ENCODE measurements at places on chromosomes 2 and 18. TPM values are rescaled to one million over a fixed set of nuclear protein-coding genes. Genes with fewer than 3 reads are reported as not detected.

DNA sequence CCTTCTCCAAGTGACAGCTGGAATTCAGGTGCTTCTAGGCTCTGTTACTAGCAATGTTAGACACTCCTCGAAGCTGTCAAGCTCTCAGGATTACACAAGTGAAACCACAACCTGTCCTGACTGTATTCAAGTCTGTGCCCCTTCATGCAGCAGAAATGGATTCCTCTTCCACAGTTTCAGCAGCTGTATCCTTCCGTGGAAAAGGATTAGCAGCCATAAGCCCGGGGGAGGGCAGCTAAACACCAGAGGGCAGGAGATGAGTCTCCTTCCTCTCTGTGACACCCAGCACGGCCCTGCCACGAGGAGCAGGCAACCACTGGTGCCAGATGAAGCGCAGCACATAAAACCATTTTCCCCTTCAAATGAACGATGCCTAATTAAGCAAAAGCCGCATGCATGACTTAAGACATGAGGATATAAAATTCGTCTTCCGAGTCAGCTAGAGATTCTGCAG lies 1.2 kb downstream of the ST3GAL5 start:
- ATAC-seq: peak; percentile 43

DNA sequence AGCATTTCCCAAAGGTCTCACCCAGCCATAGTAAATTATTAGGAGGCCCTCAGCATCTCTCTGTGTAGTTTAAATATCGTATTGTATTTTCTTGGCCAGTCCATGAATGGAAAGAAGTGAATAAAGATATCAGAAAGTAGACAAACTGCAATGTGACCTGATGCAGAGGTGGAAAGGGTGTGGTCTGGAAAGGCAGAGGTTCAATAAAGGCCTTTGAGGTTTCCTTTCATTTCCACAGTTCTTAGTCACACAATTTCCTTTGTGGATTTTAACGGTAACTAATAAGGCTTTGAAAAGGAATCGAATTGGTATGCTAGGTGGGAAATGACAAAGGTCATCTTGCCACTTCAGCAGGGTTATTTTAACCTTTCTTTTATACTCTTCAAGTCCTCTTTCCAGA lies 20.1 kb upstream of the WIPF1 start:
- ATAC-seq: peak; percentile 78

SLC5A7 gene
- total RNA-seq: not detected

- ATAC-seq: no peak
Observed at GRCh38 chr18:63126134-63127069, 193.2 kb downstream of the BCL2 start.

IL1RN gene
- total RNA-seq: 12.8 TPM

GRCh38 chr18:42163321-42163720 lies 208.3 kb downstream of the PIK3C3 start:
- no peak for ATAC-seq

DNA sequence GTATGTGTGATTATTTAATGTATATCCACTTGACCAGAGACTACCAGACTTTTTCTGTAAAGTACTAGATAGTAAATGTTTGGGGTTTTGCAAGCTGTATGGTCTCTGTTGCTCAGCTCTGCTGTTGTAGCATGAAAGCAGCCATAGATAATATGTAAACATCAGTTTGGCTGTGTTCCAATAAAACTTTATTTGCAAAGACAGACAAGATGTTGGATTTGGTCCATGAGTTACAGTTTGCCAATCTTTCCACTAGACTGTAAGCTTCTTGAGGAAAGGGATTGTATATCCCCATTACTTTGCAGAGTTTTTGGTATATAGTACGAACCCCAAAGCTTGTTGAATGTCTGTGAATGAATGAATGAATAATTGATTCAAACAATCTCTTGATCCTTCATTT lies 17.2 kb downstream of the REL start:
- no peak for ATAC-seq

SAG gene
- total RNA-seq: 0.04 TPM

DNA sequence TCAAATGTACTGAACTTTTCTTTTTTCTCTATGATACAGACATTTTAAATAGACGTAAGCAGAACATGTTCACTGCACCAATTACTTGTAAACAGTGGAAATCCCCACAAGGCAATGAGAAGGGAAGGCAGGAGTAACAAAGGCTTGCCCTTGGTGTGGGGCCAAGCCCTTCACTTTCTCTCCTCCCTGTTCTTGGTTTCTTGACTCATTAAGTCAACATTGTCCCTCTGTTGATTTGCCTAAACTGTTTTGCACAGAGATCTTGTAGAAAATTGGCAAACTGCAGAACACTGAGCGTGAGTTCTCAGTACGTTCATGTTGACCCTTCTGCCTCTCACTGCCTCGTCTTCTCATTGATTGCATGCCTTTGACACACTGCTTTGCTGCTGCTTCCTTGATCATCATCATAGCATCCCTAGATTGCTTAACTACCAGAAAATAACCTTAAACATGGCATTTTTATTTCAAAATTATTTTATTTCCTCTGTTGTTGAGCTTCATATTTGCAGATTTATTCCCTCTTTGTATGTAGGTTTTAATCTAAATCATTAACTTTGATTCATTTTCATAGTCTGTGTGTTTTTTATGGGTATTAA lies 257.7 kb downstream of the PTGR3 start:
- ATAC-seq: peak; percentile 87

GRCh38 chr18:23710068-23710527 lies 20.8 kb downstream of the LAMA3 start:
- ATAC-seq: no peak

DNA sequence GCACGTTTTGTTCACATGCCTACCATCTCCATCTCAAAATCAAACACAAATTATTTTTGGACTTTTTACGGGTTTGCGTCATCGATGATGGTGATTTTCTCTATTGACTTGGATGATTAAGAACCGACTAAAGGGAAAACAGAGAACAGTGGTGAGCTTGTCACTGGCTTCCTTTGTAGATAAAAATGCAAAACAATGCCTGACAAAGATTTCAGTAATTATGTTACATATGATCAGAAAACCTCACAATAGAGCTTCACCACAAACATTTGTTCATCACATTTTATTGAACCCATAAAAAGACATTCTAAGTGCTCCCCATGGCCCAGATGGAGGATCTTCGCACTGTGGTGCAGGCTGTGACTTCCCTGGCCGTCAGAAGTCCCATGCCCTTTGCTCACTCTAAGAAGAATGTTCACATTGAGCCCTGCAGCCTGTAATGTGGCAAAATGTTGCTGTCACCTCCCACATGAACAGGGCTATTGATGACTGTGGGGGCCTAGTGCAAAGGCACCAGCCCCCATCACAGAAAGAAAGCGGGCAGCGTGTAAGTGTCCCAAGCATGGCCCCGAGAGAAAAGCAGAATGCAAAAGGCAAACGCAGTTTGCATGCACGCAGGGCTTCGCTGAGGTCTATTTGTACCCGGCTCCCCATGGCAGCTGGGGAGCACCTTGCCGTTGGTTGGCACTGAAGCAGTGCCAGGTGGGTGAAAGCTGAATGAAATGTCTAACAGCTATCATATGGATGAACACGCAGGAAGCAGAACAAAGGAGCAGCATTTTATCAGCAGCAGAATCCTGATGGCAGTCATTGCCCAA lies 60.6 kb downstream of the BCL2 start:
- ATAC-seq: no peak

ALPG gene
- not detected for total RNA-seq

GRCh38 chr2:126858991-126859390 lies 39.7 kb upstream of the TEX51 start:
- ATAC-seq: no peak

DNA sequence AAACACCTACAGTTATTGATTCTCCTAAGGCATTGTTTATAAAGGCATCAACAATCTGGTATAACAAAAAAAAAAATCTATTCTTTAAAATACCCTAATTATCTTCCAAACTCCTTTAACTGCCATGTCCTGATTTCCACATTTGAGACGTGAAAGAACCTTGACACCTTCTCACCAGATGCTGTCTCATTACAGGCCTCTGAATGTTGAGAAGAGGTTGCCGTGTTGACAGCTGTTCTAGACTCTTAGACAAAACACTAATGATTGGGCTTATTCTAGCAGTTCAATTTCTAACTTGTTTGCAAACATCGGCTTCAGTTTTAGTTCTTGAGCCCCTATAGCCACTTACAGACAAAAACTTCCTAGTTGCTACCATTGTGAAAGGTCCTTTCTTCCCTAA lies 988.8 kb downstream of the LRP1B start:
- no peak for ATAC-seq

- no peak for ATAC-seq
Observed at GRCh38 chr2:174971868-174972781, 33.1 kb downstream of the CHN1 start.

DNA sequence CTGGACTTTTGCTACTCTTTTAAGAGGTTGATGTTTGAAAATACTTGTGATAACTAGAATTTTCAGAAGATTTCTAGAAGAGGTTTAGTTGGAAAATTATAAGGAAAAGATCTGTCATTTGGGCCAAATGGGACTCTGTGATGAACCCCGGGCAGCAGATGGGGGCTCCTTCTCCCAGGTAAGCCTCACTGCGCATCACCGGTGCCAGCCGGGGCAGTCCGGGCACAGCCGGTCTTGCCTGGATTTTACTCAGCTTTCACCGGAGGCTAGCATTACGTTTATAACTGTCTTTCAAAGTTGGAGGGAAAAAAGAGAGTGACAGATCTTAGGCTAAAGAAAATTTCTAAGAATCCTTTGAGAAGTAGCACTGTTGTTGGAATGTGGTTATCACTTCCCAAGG lies 97.4 kb upstream of the B3GNT7 start:
- no peak for ATAC-seq

DNA sequence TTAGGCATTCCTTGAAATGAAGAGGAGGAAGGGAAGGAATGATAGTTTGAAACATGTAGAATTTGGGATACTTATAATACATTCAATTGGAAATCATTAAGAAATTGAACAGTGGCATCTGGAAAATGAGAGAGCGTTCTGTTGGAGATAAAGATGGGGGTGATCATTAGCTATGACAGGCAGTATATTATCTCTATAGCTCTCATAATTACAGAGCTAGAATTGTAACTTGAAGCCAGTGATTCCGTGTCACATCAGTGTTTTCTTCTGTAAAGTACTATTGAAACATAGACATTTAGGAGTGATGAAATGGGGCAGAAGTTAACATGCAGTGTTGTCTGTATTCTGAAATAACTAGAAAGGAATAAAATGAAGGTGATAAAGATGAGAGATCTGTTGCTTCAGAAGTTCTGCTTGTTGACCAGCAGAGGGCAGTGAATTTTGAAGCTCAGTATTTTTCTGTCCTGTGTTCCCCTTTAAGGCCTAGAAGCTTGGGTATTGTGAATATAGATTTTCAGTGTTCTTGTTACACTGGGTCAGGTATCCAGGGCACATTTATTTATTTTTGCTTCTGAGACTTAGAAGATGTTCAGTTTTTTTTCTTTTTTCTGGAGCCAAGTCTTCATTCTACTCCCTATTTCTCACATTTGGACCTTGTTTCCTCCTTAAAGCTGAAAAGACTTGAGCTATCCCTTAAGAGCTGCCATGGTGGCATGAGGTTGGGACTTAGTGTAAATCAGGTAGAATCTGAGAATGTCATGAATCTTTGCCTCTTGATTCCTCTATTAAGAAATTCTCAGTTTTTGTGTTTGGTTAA lies 157.4 kb downstream of the TAF4B start:
- ATAC-seq: no peak

DNA sequence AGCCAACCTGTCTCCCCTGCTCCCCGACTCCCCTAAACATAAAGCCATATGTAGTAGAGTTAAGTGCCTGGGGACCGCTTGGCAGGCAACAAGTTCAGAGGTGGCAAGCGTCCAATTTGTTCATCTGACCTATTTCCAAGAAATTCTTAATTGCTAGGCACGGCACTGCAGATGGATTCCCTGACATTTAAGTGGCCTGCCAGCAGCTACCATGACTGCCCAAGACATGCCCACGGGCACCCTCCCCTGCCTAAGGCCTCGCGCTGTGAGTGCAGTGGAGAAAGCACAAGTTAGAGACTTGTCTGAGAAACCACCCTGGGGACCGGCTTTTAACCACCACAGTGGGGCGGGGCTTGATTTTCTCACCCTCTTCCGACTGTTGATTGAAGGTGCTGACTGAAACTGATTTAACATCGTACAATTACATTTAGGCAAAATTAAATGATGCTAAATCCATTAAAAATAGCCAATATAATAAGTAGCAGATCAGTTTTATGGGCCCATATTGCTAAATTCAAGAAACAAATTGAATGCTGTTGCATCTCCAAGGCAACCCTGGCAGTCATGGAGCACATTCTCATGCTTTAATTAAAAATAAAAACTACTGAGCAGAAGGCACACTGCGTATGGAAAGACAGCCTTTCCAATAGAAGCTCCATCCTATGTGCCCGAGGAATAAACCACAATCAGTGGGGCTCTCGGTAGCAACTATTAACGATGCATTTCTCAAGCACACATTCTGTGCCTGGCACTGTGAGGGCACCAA lies 163.6 kb upstream of the ACAA2 start:
- ATAC-seq: no peak

INO80C gene
- total RNA-seq: 20.6 TPM

GRCh38 chr2:176018708-176019107 lies 16.6 kb upstream of the LNPK start:
- no peak for ATAC-seq

TMEM169 gene
- 1.5 TPM for total RNA-seq

FOXD4L1 gene
- total RNA-seq: 0.11 TPM

REG3G gene
- total RNA-seq: not detected

CXCR1 gene
- total RNA-seq: not detected

DNA sequence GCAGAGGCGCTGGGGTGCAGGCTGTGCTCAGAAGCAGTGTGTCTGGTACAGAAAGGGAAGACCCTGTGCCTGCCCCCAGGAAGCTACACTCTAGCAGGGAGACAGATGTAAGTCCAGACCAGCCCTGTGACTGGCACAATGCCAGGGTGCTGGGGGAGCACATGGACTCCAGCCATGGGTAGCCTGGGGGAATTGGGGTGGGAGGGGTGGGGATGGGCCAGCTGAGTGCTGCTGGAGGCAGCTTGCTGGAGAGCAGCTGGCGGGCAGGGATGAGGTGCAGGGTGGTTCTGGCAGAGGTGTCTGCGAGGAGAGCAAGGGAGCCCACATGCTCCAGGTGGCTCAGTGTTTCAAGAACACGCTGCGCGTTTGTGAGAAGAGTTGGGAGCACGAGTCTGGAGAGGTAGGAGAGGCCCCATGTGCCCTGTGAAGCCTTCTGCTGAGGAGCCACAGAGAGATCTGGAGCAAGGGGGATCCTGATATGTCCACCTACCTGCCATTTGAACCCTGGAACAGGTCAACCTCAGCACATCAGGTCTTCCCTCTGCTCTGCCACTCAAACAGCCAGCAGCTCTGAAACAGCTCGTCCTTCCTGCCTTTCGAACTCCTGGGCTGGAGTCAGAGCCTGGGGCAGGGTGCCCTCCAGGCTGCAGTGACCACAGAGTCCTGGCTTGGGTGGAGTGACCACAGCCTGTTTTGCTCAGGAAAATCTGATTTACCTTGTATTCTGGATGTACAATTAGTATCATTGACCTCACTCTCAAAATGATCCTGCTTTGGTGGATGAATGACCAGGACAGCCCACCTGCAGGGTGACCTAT lies 15.1 kb downstream of the ALLC start:
- no peak for ATAC-seq

DNA sequence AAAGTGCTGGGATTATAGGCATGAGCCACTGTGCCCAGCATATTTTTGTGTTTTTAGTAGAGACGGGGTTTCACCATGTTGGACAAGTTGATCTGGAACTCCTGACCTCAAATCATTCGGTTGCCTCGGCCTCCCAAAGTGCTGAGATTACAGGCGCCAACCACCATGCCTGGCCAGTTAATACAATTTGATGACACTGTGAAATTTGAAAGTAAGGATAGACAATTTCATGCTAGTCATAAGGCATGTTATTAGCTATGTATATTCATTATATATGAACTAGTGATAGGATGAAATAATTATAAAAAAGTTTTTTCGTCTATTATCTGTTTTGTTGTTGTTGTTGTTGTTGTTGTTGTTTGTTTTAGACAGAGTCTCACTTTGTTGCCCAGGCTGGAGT lies 8.6 kb upstream of the RIF1 start:
- ATAC-seq: no peak

- ATAC-seq: peak; percentile 73
Observed at GRCh38 chr2:232772531-232772930, 3.8 kb downstream of the KCNJ13 start.

Measured in activated T-helper 17 cell treated with anti-CD3 and anti-CD28 coated beads, Interleukin-2, amount 50 U/mL, for 72 hours (primary cell).